ENCODE measurements at places on chromosomes 2 and 18.

DNA sequence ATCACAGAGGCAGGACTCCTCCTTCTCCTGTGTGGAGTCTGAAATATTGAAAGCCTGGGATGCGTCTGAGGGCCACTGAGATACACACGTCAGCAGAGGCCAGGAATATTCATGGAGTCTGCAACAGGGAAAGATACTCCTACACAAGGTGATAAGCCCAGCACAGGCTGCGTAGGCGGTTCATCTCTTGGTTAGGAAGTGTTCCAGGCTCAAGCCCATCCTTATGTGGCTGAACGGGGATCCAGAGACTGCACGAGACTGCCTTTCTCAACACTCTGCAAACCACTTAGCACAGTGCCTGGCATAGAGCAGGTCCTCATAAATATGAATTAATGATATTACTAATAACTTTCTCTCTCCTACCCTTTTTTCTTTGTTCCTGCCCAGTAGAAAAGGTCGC is 29.2 kb upstream of the AGPS start:
- DNase-seq = no peak

DNA sequence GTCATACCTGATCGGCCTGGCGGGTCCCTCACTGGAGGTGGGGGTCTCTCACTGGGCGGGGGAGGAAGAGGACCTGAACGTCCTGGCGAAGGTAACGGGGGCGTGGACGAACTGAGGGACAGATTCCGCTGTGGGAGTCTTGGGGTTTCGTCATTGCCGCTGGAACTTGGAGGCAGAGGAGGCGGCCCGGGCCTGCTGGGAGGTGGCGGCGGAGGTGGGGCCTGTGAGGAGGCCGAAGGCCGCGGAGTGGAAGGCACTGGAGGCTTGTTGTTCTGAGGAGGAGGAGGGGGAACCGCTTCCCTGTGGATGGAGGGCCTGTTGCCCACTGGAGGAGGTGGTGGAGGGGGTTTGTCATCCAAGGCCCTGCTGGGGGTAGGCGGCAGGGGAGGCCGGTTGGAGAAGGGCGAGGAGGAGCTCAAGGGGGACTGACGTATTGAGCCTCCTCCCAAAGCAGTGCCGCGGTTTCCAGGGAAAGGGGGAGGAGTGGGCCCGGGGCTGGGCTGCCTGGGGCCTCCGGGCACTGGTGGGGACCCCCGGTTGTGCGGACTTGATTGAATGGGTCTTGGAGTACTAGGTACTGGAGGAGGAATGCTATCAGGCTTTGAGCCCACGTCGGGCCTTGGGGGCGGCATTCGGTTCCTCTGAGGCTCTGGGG is 25.8 kb downstream of the WIPF1 start:
- DNase-seq = no peak

GRCh38 chr2:10329880-10330699 is 27.4 kb downstream of the HPCAL1 start:
- DNase-seq = peak; percentile 83

DNA sequence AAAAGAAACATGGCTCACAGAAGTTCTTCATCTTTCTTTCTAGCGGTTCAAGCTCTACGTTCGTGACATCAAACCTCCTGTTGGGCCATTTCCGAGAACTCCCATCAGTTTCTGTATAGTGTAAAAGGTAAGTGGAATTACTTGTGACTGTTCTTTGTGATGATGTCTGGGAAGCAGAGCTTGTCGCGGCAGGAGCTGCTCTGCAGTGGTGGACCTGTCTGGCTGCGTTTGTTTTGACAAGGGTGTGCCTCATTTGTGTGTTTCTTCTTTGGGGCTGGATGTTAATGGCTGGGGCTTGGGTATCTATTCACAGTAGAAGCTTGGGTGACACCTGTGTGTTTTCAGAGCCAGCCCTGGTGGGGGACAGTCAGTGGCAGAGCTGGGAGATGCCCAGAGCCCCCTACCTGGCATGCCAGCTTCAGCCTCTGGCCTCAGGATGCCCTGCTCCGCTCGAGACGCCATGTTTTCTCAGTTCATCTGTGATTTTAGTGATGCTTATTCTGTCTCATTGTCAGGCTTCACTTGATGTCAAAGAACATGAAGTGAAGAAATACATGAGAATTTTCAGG is 59.6 kb downstream of the LDLRAD4 start:
- DNase-seq = no peak

DNA sequence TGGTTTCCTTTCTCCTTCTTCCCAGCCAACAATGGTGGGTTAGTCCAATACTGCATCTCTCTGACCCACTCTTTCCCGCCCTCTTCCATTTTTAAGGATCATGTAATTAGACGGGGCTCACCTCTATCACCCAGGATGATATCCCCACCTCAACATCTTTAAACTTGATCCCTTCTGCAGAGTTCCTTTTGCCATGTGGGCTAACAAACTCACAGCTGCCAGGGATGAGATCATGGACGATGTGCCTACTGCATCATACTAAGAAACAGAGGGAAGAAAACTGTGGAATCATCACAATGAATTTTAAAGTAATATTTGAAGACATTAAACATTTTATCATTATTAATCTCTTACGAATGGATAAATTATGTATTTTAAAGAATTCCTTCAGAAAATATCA is 183.5 kb downstream of the RDH14 start:
- no peak for DNase-seq

DNA sequence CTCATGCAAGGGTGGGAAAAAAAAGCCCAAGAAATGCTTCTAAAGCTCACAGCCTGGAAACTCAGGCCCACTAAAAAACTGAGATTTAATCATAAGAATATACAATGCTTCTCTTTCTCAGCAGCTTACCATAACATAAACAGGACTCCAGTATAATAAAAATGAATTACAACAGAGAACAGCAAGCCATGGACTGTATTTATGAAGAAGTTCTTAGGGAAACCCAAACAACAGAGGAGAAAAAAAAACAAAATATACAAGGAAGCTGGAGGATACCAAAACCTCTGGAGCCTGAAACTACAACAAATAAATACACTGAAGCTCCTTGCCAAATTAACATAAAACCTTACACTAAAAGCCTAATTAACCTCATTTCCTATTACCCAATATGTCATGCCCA is 187.8 kb downstream of the RDH14 start:
- no peak for DNase-seq

GRCh38 chr2:44109166-44109565 is 59.5 kb upstream of the PPM1B start:
- no peak for DNase-seq

- DNase-seq = no peak
Observed at GRCh38 chr2:85788603-85789002, 34.8 kb downstream of the ATOH8 start.

DNA sequence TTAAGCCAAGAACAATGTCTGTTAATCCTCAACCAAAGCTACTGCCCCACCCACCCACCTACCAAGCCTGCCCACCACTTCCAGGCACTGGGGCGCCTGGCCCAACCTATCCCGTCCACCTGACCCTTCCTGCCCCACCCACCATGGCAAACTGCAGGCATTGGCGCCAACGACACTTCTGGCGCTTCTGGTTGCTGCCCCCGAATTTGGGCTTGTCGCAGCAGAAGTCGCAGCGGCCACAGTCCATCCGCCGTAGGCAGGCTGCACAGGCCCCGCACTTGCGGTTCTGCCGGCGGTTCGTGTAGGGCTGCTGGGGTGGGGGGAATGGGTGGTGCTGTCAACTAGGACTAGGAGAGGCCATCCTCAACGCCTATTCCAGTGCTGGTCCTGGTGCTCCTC is 7.3 kb downstream of the MBD1 start:
- no peak for DNase-seq

- DNase-seq = peak; percentile 57
Observed at GRCh38 chr2:43274055-43274454, 47.6 kb upstream of the ZFP36L2 start.

Data from kidney tubule cell (primary cell).